Left ventricle myocardium inferior (tissue), 1 donor: ENCODE measurements at places on chromosomes 2 and 18. TPM values are rescaled to one million over a fixed set of nuclear protein-coding genes. Genes with fewer than 3 reads are reported as not detected.
A peak's percentile ranks its signal among the peaks of the same experiment; 100 is the strongest.

GRCh38 chr2:38130876-38131275 lies 54.9 kb upstream of the CYP1B1 start:
- DNase-seq: no peak
- H3K27ac ChIP-seq: peak overlapping the region; percentile 75
- H3K27me3 ChIP-seq: no peaks in the 10 kb centered on the region
- no peaks in the 10 kb centered on the region for H3K4me1 ChIP-seq
- peaks cover 18% of the 10 kb centered on the region for H3K36me3 ChIP-seq

DNA sequence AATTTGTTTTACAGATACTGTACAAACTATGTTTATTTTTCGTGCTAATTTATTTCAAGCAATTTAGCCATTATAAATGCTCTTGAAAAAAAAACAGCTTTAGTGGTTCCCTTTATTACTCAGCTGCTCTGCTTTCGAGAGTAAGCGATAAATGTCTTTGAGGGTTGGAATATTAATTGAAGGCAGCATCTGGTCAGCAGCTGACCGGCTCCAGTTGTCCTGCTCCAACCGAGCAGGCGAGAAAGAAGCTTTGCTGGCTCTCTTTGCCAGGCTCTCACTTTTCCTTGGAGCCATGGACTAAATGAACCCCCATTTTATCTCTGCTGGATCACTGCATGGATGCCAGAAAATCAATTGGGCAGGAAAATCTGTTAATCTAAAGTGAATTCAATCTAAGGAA lies 147.4 kb downstream of the LNPK start:
- H3K4me3 ChIP-seq: no peak overlapping the region
- H3K36me3 ChIP-seq: no peaks in the 10 kb centered on the region
- H3K4me1 ChIP-seq: peaks cover 13% of the 10 kb centered on the region
- no peak overlapping the region for H3K27ac ChIP-seq
- H3K27me3 ChIP-seq: no peaks in the 10 kb centered on the region
- no peak for DNase-seq

- no peak overlapping the region for H3K4me3 ChIP-seq
- no peak overlapping the region for H3K27ac ChIP-seq
- DNase-seq: no peak
- H3K27me3 ChIP-seq: peaks cover 59% of the 10 kb centered on the region
- H3K36me3 ChIP-seq: no peaks in the 10 kb centered on the region
Observed at GRCh38 chr2:233901884-233902283, 15.3 kb upstream of the TRPM8 start.

GRCh38 chr2:218003281-218003944 lies 618 bp upstream of the TNS1 start:
- no peaks in the 10 kb centered on the region for H3K36me3 ChIP-seq
- peak; percentile 62 for DNase-seq
- peak overlapping the region; percentile 58 for H3K4me3 ChIP-seq
- peak overlapping the region; percentile 85 for H3K27ac ChIP-seq

GRCh38 chr2:187509667-187510417 lies 44.4 kb downstream of the TFPI start:
- H3K4me1 ChIP-seq: no peaks in the 10 kb centered on the region
- H3K4me3 ChIP-seq: no peak overlapping the region
- H3K27ac ChIP-seq: no peak overlapping the region

- H3K27ac ChIP-seq: no peak overlapping the region
- H3K4me3 ChIP-seq: no peak overlapping the region
- no peaks in the 10 kb centered on the region for H3K4me1 ChIP-seq
- no peaks in the 10 kb centered on the region for H3K36me3 ChIP-seq
- DNase-seq: no peak
Observed at GRCh38 chr2:124314084-124314483, 289.0 kb downstream of the CNTNAP5 start.

GRCh38 chr2:156466739-156467405 lies 30.7 kb downstream of the GPD2 start:
- H3K27ac ChIP-seq: peak overlapping the region; percentile 64
- DNase-seq: peak; percentile 37
- peaks cover 55% of the 10 kb centered on the region for H3K4me1 ChIP-seq
- peak overlapping the region; percentile 20 for H3K4me3 ChIP-seq
- no peaks in the 10 kb centered on the region for H3K36me3 ChIP-seq

GRCh38 chr2:235573331-235574221 lies 79.7 kb downstream of the AGAP1 start:
- H3K27ac ChIP-seq: peak overlapping the region; percentile 26
- H3K36me3 ChIP-seq: peaks cover 4% of the 10 kb centered on the region
- H3K4me1 ChIP-seq: peaks cover 48% of the 10 kb centered on the region
- H3K27me3 ChIP-seq: no peaks in the 10 kb centered on the region

DNA sequence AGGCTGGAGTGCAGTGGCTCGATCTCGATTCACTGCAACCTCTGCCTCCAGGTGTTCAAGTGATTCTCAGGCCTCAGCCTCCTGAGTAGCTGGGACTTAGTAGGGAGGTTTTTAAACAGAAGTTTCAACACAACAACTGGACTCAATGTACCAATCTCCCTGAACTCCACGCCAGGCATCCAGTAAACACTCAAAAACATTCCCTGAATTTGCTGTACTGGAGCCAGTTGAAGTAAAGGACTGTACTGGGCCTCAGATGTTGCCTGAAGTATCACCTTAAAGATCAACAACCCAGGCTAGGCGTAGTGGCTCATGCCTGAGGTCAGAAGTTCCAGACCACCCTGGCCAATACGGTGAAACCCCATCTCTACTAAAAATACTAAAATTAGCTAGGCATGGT lies 22.4 kb downstream of the RAB1A start:
- no peak overlapping the region for H3K4me3 ChIP-seq
- no peak for DNase-seq
- peaks cover 67% of the 10 kb centered on the region for H3K4me1 ChIP-seq
- H3K27ac ChIP-seq: peak overlapping the region; percentile 39
- H3K27me3 ChIP-seq: no peaks in the 10 kb centered on the region

DNA sequence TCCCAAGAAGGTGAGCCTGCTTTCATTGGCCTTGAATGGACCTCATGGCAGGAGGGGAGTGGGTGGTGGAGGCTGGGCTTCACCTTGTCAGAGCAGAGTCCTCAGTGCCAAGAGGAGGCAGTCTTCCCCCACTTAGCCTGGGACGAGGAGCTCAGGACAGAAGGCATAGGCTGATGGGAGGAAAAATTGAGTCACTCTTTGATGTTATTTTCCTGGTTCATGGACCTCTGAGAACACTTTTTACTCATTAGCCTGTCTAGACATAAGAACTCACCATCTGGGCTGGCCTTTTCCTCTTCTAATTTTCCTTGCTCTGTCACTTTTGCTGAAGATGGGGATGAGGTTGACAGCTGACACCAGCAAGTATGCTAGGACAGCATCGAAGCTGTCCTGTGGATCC lies 225.7 kb upstream of the TNP1 start:
- no peak overlapping the region for H3K27ac ChIP-seq
- no peaks in the 10 kb centered on the region for H3K36me3 ChIP-seq
- peaks cover 4% of the 10 kb centered on the region for H3K4me1 ChIP-seq
- H3K4me3 ChIP-seq: no peak overlapping the region
- no peaks in the 10 kb centered on the region for H3K27me3 ChIP-seq

- H3K27ac ChIP-seq: peak overlapping the region; percentile 63
- no peak for DNase-seq
- no peaks in the 10 kb centered on the region for H3K27me3 ChIP-seq
- H3K36me3 ChIP-seq: peaks cover 13% of the 10 kb centered on the region
- H3K4me3 ChIP-seq: no peak overlapping the region
Observed at GRCh38 chr2:207926989-207927300, 98.4 kb downstream of the PLEKHM3 start.

GRCh38 chr2:24008672-24009366 lies 1.1 kb upstream of the MFSD2B start:
- no peaks in the 10 kb centered on the region for H3K36me3 ChIP-seq
- H3K4me3 ChIP-seq: no peak overlapping the region
- peaks cover 15% of the 10 kb centered on the region for H3K4me1 ChIP-seq
- peaks cover 39% of the 10 kb centered on the region for H3K27me3 ChIP-seq

GRCh38 chr2:130947967-130948366 lies 111.3 kb downstream of the ARHGEF4 start:
- no peaks in the 10 kb centered on the region for H3K36me3 ChIP-seq
- no peak overlapping the region for H3K4me3 ChIP-seq
- H3K27ac ChIP-seq: no peak overlapping the region
- no peaks in the 10 kb centered on the region for H3K4me1 ChIP-seq

DNA sequence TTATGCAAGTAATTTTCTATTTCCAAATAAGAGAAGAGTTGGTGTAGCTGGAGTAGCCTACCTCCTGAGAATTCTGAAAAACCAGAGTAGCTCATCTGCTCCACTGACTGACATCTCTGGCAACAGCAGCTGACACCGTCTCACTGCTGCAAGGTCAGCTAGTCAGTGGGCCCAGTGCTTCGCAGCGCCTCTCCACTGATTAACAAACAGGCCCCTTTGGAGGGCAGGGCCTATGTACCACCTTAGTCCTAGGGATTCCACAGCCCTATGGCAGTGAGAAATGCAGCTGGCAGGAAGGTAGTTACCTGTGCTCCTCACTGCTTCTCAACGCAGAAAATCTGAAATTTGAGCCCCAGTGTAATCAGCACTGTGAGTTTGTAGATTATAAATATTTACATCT lies 97.5 kb downstream of the DLGAP1 start:
- DNase-seq: no peak
- H3K4me1 ChIP-seq: no peaks in the 10 kb centered on the region
- no peaks in the 10 kb centered on the region for H3K36me3 ChIP-seq
- H3K27ac ChIP-seq: no peak overlapping the region
- no peaks in the 10 kb centered on the region for H3K27me3 ChIP-seq

DNA sequence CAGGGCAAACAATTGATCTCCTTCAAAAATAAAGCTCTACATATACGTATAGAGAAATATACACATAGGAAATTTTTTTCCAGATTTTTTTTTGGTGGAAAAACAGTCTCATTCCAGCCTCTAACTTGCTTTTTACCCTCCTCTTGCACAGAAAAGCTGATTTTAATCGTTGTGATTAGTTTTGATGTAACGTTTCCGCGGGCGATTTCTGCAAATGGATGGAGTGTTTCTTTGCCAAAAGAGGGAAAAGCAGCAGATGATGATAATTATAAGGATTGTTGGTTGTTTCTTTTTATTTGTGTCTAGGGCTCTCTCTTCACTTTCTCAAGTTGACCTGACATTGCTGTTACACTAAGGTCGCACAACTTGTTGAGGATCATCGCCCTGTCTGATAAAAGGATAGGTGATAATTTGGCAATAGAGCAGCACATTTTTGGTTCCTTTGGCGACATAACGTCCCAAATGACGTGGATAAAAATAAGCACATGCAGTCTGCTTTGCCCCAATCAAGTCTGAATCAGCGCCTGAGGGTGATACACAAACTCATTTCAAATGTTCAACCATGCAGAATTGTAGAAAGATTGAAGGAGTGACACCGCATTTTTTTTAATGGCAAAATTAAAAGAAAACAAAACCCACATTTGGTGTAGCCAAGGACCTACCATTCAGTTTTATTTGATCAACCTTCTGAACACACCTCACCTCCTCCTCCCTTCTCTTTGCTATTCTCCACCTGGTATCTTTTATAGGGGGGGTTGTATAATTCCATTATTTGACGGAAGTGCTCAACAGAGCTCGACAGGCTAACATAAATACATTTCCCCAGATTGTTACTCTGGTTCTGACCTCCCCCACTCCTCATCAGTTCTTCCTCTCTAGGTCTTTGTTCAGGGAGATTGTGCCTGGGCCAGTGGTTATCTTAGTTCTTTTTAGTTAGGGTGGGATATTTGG lies 109.6 kb upstream of the KCTD1 start:
- peak overlapping the region; percentile 78 for H3K4me3 ChIP-seq
- peaks cover 36% of the 10 kb centered on the region for H3K27me3 ChIP-seq
- DNase-seq: no peak
- H3K4me1 ChIP-seq: peaks cover 36% of the 10 kb centered on the region
- H3K27ac ChIP-seq: peak overlapping the region; percentile 92
- H3K36me3 ChIP-seq: no peaks in the 10 kb centered on the region

DNA sequence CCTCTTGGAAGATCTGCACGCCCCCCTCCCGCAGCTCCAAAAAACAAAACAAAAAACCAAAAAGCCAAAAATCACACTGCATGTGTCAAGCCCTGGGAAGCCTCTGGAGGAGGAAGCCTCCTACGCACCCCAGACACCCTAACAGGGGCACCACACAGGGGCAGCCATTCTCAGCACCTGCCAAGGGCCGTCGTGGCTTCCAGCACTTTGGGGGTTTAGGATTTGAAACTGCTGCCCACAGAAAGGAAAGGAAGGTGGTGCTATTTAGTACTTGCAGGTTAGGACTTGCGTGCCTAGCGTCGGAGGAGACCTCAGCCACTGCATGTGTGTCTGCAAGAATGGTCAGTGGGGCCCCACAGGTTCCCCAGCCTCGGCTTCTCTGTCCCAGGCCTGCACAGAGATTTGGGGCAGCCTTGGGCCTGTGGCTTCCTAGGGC lies 419 bp upstream of the GPR55 start:
- no peaks in the 10 kb centered on the region for H3K4me1 ChIP-seq

- DNase-seq: no peak
- H3K4me1 ChIP-seq: peaks cover 76% of the 10 kb centered on the region
- H3K4me3 ChIP-seq: peak overlapping the region; percentile 97
- no peaks in the 10 kb centered on the region for H3K36me3 ChIP-seq
- H3K27ac ChIP-seq: peak overlapping the region; percentile 100
- H3K27me3 ChIP-seq: no peaks in the 10 kb centered on the region
Observed at GRCh38 chr2:28752631-28753376, 1.2 kb downstream of the PPP1CB start.

DNA sequence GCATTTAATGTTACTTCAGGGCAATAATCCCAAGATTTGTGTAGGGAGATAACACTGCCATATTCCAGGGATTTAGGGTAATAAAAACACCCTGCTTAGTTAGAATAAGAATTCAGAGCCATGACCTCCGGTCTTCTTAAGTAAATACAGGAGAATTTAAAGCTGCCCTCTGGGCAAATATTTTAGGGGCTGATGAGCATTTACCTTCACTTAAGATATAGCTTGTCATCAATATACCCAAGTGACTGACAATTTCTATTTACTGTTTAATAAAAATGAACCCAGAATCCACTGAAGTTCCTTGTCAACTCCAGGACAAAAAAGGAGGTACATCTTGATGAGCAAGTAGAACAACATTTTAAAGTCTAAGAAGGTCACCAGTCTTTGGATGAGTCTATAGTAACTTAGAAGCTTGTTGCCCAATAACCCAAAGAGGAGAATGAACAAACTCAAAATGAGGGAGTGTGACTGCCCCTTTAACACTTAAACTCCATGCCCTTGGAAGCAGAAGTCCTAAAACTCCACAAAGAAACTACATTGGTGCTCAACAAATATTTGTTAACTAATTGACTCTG lies 24.3 kb upstream of the IKZF2 start:
- no peaks in the 10 kb centered on the region for H3K27me3 ChIP-seq
- no peak for DNase-seq
- no peak overlapping the region for H3K4me3 ChIP-seq

Gene PROKR1
- total RNA-seq: not detected

Gene HAUS1
- 6.4 TPM for total RNA-seq

Gene GCA
- 7.4 TPM for total RNA-seq

Gene ABHD1
- total RNA-seq: 3.5 TPM
